Thyroid gland (tissue), 4 donors: ENCODE measurements at places on chromosomes 7 and 10. TPM values are rescaled to one million over a fixed set of nuclear protein-coding genes. Genes with fewer than 3 reads are reported as not detected.

The PPP1R3A gene
- not detected for total RNA-seq

The GDF10 gene
- total RNA-seq, result 5.5 TPM

The ACHE gene
- 1.6 TPM for total RNA-seq

The RBM20 gene
- total RNA-seq, result 1.3 TPM

The AKR1C3 gene
- total RNA-seq, result 42.7 TPM

The LIPJ gene
- not detected for total RNA-seq

The CYP3A4 gene
- total RNA-seq, result not detected

The RSPH10B2 gene
- total RNA-seq, result 2.6 TPM

- no peaks in the 10 kb centered on the region for H3K36me3 ChIP-seq
- peak overlapping the region; percentile 97 for H3K27ac ChIP-seq
- no peaks in the 10 kb centered on the region for H3K27me3 ChIP-seq
- peaks cover 49% of the 10 kb centered on the region for H3K4me1 ChIP-seq
- peak; percentile 58 for DNase-seq
Observed at GRCh38 chr10:119209035-119209735, 1.8 kb downstream of the GRK5 start.

DNA sequence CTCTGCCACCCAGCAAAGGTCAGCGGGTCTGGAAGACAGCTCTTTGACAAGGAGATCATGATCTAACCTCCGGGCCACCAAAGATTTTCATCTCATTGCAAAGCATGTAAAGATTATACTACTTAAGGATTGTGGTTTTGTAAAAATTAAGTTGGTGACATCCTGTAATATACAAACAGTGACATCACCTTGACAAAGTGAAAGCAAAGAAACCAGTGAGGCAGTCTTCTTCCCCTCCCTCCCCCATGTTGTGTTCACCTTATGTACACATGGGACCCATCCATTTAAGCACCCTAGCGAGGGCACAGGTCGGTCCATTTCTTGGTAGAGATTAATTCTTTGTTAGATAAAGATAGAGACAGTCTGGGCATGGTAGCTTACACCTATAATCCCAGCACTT, 3.9 kb downstream of the MDH2 start:
- peaks cover 6% of the 10 kb centered on the region for H3K4me1 ChIP-seq
- H3K27me3 ChIP-seq, result no peaks in the 10 kb centered on the region
- no peak overlapping the region for H3K4me3 ChIP-seq
- peaks cover 6% of the 10 kb centered on the region for H3K36me3 ChIP-seq
- no peak for DNase-seq

- H3K36me3 ChIP-seq, result peaks cover 11% of the 10 kb centered on the region
- no peaks in the 10 kb centered on the region for H3K4me1 ChIP-seq
- no peak overlapping the region for H3K27ac ChIP-seq
- no peak overlapping the region for H3K4me3 ChIP-seq
- no peak for DNase-seq
Observed at GRCh38 chr7:2143981-2144595, 88.7 kb downstream of the MAD1L1 start.

DNA sequence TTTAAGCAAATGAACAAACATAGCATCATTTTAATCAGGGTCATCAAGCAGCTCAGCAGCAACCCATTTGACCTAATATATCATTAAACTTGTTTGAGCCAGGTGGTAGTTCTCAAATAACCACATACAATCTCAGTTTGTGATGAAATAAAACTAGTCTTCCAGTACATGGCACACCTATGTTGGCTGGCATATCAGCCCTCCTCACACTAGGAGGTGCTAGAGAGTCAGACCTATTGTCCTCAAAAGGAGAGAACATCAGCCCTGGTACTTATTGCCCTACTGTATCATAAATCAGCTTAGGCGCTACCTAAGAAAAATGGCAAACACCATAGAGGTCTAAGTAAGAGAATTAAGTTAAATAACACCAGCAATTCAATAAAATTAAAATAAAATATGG, 81.7 kb downstream of the CABCOCO1 start:
- H3K4me1 ChIP-seq, result peaks cover 4% of the 10 kb centered on the region
- H3K27me3 ChIP-seq, result no peaks in the 10 kb centered on the region
- H3K4me3 ChIP-seq, result no peak overlapping the region

DNA sequence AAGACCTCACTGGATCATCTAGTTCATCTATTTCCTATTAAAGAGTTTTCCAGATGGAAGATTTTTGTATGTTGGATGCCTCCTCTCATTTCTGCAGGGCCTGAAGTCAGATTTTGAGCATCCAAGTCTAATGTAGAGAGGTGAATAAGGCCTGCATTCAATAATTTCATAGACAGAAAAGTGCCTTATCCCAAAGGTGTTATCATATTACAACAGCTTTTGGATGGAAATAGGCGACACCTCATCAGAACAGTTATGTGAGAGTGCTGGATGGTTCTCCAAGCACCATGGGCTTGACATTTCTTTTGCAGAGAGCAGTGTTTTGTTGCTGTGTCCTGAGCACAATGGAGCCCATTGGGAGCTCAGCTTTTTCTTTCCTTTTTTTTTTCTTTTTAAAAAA, 162.4 kb upstream of the MEOX2 start:
- H3K4me3 ChIP-seq, result no peak overlapping the region
- H3K36me3 ChIP-seq, result no peaks in the 10 kb centered on the region
- DNase-seq, result no peak
- no peaks in the 10 kb centered on the region for H3K4me1 ChIP-seq
- H3K27ac ChIP-seq, result no peak overlapping the region

DNA sequence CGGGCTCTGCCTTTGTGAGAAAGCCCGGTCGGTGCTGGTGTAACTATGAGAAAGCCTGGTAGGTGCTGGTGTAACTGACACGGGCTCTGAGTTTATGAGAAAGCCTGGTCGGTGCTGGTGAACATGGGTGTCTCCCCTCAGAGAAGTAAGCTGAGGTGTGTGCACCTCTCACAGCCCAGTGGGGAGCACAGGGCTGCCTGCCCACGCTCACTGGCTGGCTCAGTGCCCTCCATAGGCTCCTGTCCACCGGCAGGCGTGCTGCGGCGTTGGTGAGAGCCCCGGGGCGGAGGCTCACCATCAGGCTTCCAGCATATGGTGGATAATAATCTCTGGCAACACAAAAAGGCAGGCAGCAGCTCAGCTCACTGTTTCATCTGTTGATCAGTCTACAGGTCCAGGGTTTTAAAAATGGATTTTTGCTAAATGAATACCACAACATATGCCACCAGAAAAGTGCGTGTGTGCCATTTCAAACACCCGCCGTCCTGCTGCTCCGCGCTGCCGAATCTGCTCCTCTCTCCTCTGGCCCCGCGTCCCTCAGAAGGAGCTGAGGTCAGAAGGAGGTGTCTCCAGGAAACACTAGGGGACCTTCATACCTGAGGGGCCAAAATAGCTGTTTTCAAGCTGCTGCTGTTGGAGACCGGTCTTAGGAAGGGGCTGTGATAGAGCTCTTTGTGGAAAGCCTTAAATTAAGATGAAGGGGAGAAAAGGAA, 365.7 kb downstream of the DNAJB6 start:
- H3K27me3 ChIP-seq, result no peaks in the 10 kb centered on the region
- no peaks in the 10 kb centered on the region for H3K4me1 ChIP-seq
- no peak overlapping the region for H3K4me3 ChIP-seq
- H3K27ac ChIP-seq, result no peak overlapping the region
- H3K36me3 ChIP-seq, result no peaks in the 10 kb centered on the region

GRCh38 chr10:13882119-13882711, 295.4 kb downstream of the PRPF18 start:
- H3K36me3 ChIP-seq, result no peaks in the 10 kb centered on the region
- peaks cover 32% of the 10 kb centered on the region for H3K4me1 ChIP-seq
- no peak for DNase-seq
- H3K27me3 ChIP-seq, result no peaks in the 10 kb centered on the region
- no peak overlapping the region for H3K4me3 ChIP-seq

- no peaks in the 10 kb centered on the region for H3K36me3 ChIP-seq
- H3K4me1 ChIP-seq, result no peaks in the 10 kb centered on the region
- H3K27me3 ChIP-seq, result no peaks in the 10 kb centered on the region
- H3K4me3 ChIP-seq, result no peak overlapping the region
- H3K27ac ChIP-seq, result no peak overlapping the region
Observed at GRCh38 chr10:70601746-70602145, 795 bp downstream of the PRF1 start.

- H3K27ac ChIP-seq, result no peak overlapping the region
- no peaks in the 10 kb centered on the region for H3K4me1 ChIP-seq
- no peak for DNase-seq
- H3K27me3 ChIP-seq, result no peaks in the 10 kb centered on the region
- H3K36me3 ChIP-seq, result no peaks in the 10 kb centered on the region
- no peak overlapping the region for H3K4me3 ChIP-seq
Observed at GRCh38 chr7:70005891-70006260, 407.6 kb downstream of the AUTS2 start.

DNA sequence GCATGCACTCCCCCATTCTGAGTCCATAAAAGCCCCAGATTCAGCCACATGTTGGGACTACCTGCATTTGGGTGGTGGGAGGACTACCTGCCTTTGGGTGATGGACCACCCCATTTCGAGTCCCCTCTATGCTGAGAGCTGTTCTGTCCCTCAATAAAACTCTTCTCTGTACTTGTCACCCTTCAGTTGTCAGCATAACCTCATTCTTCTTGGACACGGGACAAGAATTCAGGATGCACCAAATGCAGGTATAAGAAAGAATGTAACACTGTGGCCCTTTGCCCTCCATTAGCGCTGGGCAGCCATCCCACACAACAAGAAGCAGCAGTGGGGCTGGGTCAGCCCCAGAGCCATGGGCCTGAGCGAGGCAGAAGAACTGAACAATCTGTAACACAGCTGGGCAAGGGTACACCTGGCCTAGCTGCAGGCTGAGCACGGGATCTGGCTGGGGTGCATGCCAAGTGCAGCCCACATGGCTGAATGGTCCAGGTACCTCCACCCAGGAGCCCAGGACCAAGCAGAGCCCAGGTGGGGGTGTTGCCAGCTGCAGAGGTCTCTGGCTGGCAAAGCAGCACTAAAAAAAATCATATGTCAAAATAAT, 1344.3 kb upstream of the LRRTM3 start:
- H3K27ac ChIP-seq, result no peak overlapping the region
- no peaks in the 10 kb centered on the region for H3K27me3 ChIP-seq
- no peaks in the 10 kb centered on the region for H3K36me3 ChIP-seq
- no peak for DNase-seq

GRCh38 chr7:133510326-133511055, 257.6 kb downstream of the EXOC4 start:
- no peak overlapping the region for H3K4me3 ChIP-seq
- no peak overlapping the region for H3K27ac ChIP-seq
- no peaks in the 10 kb centered on the region for H3K27me3 ChIP-seq
- H3K36me3 ChIP-seq, result no peaks in the 10 kb centered on the region
- DNase-seq, result no peak

DNA sequence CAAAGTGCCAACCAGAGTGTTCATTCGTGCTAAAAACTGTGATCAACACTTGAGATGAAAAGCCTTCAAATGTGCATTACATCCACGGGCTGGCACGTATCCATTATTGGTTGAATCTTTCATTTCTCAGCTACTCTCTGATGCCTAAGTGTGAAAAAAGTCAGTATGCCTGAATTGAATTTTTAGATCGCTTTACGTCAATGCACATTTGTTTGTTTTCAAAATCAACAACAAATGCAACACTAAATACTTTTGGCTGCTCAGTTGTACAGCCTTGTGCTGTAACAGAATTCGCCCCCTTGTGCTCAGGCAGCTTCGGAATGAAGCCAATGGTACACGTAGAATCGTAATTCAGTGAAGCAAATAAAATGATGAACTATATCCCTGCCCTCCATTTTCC, 446.5 kb upstream of the NRP1 start:
- no peak overlapping the region for H3K4me3 ChIP-seq
- no peaks in the 10 kb centered on the region for H3K4me1 ChIP-seq
- H3K27ac ChIP-seq, result no peak overlapping the region

- H3K4me3 ChIP-seq, result peak within 1 kb of the TSS; percentile 75
- no peaks in the 10 kb centered on the region for H3K27me3 ChIP-seq
- no peaks in the 10 kb centered on the region for H3K4me1 ChIP-seq
- no peaks in the 10 kb centered on the region for H3K36me3 ChIP-seq
Observed at GRCh38 chr7:95772298-95772770, at the start of gene DYNC1I1. DYNC1I1 (plus strand) TSS chr7:95772554; CDS start chr7:95804730, 32,176 bp downstream.

DNA sequence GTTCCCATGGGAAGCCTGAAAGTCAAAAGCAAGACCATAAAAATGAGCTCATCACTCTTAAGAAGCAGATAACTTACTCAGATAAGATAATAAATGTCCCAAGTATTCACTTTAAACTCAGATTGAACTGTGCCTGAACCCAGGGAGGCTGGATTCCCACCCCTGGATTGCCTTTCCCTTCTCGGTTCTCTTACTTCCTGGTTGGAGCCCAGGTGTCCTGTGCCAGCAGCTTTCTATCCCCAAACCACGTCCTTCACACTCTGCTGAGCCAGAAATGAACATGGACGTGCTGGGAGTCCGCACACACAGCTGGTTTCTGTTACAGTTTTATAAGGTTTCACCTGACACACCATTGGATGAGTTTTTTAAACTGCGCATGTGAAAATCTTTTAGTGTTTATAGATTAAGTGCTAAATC, 636.2 kb upstream of the IGFBP3 start:
- H3K27ac ChIP-seq, result peak overlapping the region; percentile 85
- H3K4me1 ChIP-seq, result peaks cover 9% of the 10 kb centered on the region
- no peak overlapping the region for H3K4me3 ChIP-seq
- DNase-seq, result peak; percentile 51

GRCh38 chr7:6577369-6578113, at the start of gene ZDHHC4:
ZDHHC4 (plus strand) TSS chr7:6577454; CDS start chr7:6580562, 3,108 bp downstream.
- H3K4me1 ChIP-seq, result no peaks in the 10 kb centered on the region
- peaks cover 13% of the 10 kb centered on the region for H3K36me3 ChIP-seq
- H3K27me3 ChIP-seq, result no peaks in the 10 kb centered on the region

- H3K27me3 ChIP-seq, result no peaks in the 10 kb centered on the region
- H3K36me3 ChIP-seq, result no peaks in the 10 kb centered on the region
- peaks cover 8% of the 10 kb centered on the region for H3K4me1 ChIP-seq
- H3K27ac ChIP-seq, result no peak overlapping the region
- no peak for DNase-seq
Observed at GRCh38 chr10:28494420-28494819, 38.5 kb upstream of the WAC start.
